Endodermal cell (in vitro differentiated cells): ENCODE measurements at places on chromosomes 16 and 17. TPM values are rescaled to one million over a fixed set of nuclear protein-coding genes. Genes with fewer than 3 reads are reported as not detected.

The SHISA6 gene
- total RNA-seq, result 14.3 and 14.4 TPM in 2 replicates

The EVPL gene
- total RNA-seq, result 0.43 and 0.51 TPM in 2 replicates

The ITGAL gene
- total RNA-seq, result 0.61 TPM in 1 of 3 replicates, not detected in the others

The PLEKHH3 gene
- 13.7 and 15.5 TPM in 2 replicates for total RNA-seq

The SLX1B gene
- 43.1 to 55.6 TPM (median 55.5 TPM) in 3 replicates for total RNA-seq

The OR4D1 gene
- 0.08 to 0.22 TPM (median 0.14 TPM) in 3 replicates for total RNA-seq

- H3K36me3 ChIP-seq, result no peaks in the 10 kb centered on the region
- no peaks in the 10 kb centered on the region for H3K27me3 ChIP-seq
- H3K4me1 ChIP-seq, result peaks cover 4% of the 10 kb centered on the region
- H3K27ac ChIP-seq, result no peak overlapping the region
- no peak for DNase-seq
Observed at GRCh38 chr16:12158428-12158827, 181.9 kb downstream of the SNX29 start.

GRCh38 chr16:71923941-71924690, 28.8 kb downstream of the IST1 start:
- H3K36me3 ChIP-seq, result peaks cover 99% of the 10 kb centered on the region
- H3K27ac ChIP-seq, result no peak overlapping the region
- no peak overlapping the region for H3K4me3 ChIP-seq
- no peak for DNase-seq
- H3K4me1 ChIP-seq, result no peaks in the 10 kb centered on the region

- no peaks in the 10 kb centered on the region for H3K36me3 ChIP-seq
- DNase-seq, result peak; percentile 66
- H3K27me3 ChIP-seq, result no peaks in the 10 kb centered on the region
- no peak overlapping the region for H3K27ac ChIP-seq
- H3K4me1 ChIP-seq, result no peaks in the 10 kb centered on the region
- no peak overlapping the region for H3K4me3 ChIP-seq
Observed at GRCh38 chr16:87791295-87792204, 25.8 kb upstream of the KLHDC4 start.

DNA sequence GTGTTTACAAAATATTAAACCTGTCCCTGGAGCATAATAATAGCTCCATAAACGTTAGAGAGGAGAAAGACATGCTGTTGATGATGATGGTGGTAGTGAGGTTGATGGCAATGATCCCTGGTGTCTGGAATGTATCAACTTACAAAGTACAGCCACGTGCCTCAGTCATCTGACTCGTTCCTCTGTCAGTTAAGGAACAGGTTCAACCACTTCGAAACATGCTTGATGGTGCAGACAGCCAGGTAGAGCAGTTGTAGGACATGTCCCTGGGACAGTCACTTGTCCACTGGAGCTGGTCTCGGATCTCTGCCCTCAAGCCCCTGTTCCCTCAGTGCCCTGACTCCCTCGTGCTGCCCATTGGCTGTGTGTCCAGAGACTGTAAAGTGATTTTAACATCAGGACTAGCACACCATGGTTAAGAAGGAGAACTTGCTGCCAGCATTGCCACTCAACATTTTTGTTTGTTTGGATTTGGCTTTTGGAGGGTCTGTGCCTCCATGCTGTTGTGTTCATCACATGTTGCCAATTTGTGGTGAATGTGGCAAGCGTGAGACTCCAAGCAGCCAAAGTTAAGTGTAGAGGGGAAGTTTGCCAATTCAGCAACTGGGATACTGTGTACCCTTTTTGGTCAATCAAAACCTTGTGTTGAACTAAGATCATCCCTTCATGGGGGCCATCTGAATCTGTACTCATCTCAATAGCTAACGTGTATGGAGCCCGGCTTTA, 16.3 kb upstream of the SALL1 start:
- no peaks in the 10 kb centered on the region for H3K27me3 ChIP-seq
- no peak overlapping the region for H3K4me3 ChIP-seq
- peaks cover 9% of the 10 kb centered on the region for H3K4me1 ChIP-seq
- no peak for DNase-seq
- H3K36me3 ChIP-seq, result no peaks in the 10 kb centered on the region
- no peak overlapping the region for H3K27ac ChIP-seq

DNA sequence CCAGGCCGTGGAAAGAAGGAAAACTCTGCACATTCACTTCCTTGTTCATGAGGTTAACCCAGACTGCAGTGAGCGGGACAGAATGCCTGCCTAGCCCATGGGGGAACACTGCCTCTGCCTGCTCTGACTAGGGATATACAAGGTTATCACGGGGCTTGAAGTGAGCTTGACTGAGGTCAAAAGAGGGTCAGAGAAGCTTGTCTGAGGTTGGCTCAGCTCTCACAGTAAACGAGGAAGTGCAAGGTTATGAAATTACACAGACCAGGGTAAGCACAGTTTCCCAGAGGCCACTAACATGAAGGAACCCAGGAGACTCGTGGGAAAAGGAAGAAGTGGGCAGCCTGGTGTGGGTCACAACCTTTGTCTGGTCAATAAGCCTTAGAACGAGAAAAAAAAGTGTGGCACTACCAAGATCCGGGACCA, 28.7 kb downstream of the HIC1 start:
- peaks cover 63% of the 10 kb centered on the region for H3K36me3 ChIP-seq
- H3K27me3 ChIP-seq, result no peaks in the 10 kb centered on the region
- H3K4me3 ChIP-seq, result no peak overlapping the region

- H3K36me3 ChIP-seq, result peaks cover 6% of the 10 kb centered on the region
- no peak overlapping the region for H3K4me3 ChIP-seq
- H3K27me3 ChIP-seq, result no peaks in the 10 kb centered on the region
- peak; percentile 41 for DNase-seq
- H3K27ac ChIP-seq, result no peak overlapping the region
Observed at GRCh38 chr17:7839876-7840261, 5.9 kb downstream of the KDM6B start.
